Right ventricle myocardium inferior (tissue), 1 donor: ENCODE measurements at places on chromosomes 7 and 10. TPM values are rescaled to one million over a fixed set of nuclear protein-coding genes. Genes with fewer than 3 reads are reported as not detected.
A peak's percentile ranks its signal among the peaks of the same experiment; 100 is the strongest.

DNA sequence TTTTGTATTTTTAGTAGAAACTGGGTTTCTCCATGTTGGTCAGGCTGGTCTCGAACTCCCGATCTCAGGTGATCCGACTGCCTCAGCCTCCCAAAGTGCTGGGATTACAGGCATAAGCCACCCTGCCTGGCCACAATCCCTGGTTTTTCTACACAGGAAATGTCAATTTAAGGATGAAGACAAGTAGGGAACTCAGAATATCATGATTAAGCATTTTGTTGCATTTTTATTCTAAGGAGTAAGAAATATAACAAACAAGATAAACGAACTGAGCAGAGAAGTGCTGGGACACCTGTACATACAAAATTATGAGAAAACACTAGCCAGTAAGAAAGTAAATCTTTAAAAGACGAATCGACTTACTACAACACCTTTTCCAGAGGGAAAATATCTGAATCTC is 69.3 kb downstream of the CUBN start:
- DNase-seq, result no peak

DNA sequence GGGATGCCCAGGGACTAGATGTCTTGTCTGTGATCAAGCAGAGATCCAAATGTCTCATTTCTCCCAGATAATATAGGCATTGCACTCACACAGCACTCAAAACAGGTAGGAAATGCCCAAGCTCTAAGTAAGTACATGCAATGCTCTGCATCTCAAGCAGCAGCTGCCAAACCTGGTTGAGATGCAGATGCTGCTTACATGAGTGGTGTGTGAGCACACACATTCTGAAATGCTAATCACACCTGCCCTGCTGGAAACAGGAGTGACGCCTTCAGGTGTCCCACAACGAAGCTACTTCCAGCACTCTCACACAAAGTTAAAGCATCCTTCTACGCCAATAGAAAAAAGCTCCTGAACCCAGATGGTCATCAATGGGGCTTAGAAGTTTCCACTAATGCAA is 132.9 kb downstream of the CALN1 start:
- DNase-seq, result no peak

The MKLN1 gene
- 39.3 TPM for total RNA-seq

DNA sequence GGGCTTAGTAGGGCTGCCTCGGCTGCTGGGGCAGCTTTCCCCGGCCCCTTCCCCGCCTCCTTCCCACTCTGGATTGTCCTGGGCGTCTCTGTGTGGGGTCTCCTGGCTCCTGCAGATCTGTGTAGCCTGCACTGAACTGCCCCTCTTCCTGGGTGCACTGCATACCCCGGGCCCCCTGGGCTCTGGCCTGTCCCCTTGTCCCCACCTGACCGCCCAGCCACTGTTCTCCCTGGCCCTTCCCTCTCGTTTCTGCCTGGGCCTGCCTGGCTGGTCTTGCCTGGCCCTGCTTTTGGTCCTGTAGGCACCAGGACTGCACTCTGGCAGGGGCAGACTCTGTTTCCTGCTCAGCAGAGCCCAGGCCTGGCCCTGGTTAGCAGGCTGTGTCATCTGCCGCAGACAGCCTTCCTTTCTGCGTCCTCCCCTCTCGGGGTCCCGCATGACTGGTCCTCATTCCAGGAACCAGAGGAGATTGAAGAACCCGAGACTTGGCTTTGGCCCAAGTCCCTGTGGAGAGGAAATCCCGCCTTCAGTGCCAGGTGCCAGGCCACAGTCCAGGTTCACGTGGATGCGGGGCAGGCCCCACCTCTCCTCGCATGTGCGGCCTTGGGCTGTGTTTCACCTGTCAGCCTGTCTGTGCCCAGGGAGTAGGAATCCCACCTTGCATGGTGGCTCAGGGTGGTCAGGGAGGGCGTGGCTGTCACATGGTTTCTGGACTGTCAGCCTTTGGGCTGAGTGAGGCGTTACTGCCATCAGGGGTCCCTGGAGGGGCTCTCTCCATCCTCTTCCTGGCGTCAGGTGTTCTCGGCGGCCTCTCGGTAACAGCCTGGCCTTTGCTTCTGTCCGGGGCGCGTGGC is 9.2 kb downstream of the INPP5A start:
- peak; percentile 56 for DNase-seq

GRCh38 chr10:77420947-77421523 is 216.6 kb downstream of the KCNMA1 start:
- DNase-seq, result no peak

DNA sequence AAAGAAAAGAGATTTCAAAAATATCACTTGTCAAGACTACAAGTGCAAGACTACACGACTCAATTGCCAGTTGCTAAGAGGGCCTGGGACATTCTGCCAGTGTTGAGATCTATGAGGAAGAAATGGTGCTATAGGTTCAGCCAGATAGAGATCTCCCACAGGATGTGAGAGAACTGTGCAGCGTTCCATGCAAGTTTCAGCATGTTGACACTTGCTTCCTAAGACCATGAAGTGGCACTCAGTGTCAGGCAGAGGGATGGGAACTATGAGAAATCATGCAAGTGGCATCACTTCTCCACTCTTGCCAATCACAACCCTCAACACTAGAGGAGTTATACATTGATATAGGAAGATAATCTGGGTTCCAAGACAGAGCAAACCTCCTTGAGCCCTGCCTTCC is 210.3 kb downstream of the CHRM2 start:
- no peak for DNase-seq

DNA sequence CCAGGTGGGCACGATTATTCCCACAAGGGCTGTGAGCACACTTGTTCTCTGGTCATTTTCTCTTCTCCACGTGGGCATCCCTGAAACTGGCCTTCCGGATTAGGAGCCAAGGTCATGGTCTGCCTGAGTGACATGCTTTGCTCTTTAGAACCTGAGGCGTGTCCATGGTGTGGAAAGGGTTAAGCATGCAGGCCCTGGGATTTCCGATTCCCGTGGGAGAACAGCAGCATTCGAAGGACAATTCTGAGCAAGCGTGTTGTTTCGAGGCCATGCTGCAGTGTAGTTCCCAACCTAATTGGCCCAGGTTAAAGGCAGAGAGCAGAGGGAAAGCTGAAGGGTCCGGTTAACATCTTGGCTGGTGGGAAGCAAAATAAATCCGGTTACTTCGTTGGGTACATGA is 245.9 kb downstream of the SKAP2 start:
- DNase-seq, result no peak

- DNase-seq, result no peak
These were observed 197.5 kb downstream of the MALRD1 start for GRCh38 chr10:19245889-19246752.

DNA sequence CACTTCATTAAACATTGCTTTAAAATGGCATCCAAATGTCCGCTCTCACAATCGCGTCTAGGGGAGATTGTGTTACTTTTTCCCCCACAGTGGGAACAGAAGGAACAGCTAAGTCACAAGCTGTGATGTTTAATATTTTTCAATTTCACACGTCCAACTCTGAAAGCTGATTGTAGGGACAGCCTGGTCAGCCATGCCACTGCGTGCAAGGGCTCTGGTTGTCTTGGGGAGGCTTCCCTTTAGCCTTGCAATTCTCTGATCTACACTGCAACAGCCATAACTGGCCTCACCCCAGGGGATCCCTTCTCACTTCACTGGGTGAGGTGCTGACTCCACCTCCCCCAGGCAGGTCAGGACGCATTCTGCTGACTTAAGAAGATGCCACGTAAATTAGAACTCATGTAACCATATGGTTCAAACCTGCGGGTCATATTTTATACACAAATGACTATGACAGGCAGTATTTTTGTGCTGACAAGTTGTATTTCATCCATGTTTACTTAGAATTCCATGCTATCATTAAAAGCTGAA is 425.2 kb upstream of the NFE2L3 start:
- DNase-seq, result no peak

- DNase-seq, result no peak
These were observed 959 bp upstream of the ATRNL1 start for GRCh38 chr10:115092258-115092554.

GRCh38 chr7:105691680-105692564 is 110.6 kb upstream of the EFCAB10 start:
- peak; percentile 82 for DNase-seq

The GPR26 gene
- total RNA-seq, result not detected

DNA sequence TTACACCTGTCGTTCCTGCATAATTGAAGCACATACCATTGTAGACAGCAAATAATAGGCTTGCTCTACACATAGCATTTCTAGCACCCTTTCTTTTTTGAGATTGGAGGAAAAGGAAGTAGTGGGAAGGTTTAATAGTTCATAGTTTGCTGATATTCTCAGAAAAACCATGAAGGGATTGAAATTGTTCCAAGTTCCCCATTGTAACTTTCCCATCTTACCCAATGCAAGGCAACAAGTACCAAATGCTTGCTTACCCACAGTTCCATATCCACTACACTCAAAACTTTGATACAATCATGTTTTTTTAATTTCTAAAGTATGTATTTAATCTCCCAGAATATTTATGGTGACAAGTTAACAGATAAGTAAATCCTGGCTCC is 13.8 kb downstream of the CYP3A5 start:
- no peak for DNase-seq

The SYT15 gene
- 3.2 TPM for total RNA-seq

- no peak for DNase-seq
These were observed 537.4 kb downstream of the CNTNAP2 start for GRCh38 chr7:146654048-146654447.

DNA sequence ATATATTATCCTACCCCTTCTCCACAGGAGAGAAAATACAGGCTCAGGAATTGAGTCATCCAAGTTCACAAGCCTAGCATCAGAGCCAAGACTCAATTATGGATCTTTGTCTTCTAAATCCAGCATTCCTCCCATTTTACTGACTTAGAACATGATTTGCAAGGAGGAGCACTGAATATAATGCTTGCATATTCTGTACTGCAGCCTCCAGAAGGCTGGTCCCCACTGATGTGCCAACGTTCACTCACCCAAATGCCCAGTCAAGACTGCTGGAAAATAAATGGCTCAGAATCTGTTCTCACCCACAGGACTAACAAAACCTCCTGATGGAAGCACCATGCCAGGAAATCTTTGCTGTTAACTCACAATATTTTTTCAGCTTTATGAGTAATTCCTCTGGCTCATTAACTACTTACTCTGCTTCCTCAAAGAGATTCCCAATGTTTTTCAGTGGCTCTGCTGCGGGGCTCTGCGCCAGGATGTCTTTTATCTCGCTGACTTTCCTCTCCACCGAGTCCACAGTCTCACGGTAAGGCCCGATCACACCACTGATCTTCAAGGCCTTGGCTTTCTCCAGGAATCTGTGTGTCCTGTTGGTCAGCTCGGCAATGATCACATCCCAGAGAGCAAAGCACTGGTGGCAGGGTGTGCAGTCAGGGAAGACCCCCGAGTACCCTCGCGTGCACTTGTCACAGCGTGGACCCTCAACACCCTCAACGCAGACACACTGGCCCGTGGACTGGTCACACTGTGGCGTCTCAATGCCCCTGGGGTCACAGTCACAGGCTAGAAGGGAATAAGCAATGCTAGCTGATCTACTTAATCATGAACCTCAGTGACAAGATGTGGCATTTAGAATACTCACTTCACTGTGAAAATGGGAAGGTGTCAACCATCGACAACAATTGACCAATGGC is 48.8 kb downstream of the DLD start:
- DNase-seq, result peak; percentile 80

DNA sequence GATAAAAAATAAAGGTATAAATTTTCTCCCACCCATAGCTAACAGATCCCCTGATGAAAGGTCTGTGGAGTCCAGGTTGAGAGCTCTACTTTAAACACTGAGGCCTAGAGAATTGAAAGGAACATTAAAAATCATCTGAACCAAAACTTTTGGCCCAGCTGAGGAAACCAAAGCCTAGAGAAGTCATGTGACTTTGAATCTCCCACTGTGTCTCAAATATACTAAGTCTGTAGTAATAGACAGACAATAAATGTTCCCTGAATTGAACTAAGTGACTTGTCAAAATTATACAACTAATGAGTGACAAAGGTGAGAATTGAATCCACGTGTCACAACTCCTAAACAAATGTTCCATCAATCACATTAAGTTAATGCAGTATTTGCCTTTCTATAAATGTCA is 5.7 kb downstream of the GBX1 start:
- DNase-seq, result no peak

GRCh38 chr7:155830961-155831806 is 18.9 kb upstream of the SHH start:
- no peak for DNase-seq

The NKX2-3 gene
- not detected for total RNA-seq

The ADRB1 gene
- 63.1 TPM for total RNA-seq

The MBLAC1 gene
- total RNA-seq, result 2.1 TPM

The PNLIPRP1 gene
- not detected for total RNA-seq

DNA sequence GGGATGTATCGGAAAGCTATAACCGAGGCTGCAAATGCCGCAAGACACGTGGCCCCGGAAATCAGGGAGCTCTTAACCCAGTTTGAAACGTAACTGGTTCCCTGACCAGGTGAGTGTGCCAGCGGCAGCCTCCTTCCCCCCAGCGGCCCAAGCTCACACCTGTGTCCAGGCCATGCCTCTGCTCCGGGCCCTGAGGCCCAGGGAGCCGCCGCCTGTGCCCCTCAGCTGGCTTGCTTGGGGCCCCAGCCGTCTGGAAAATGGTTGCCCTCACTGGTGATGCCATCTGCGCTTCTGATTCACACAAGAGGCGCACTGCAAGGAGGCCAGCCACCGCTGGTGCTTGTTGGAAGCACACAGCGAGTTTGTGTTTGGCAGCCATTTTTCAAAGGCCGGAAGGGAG is 9.2 kb downstream of the PWWP2B start:
- DNase-seq, result peak; percentile 18

The LAMB4 gene
- 0.19 TPM for total RNA-seq

DNA sequence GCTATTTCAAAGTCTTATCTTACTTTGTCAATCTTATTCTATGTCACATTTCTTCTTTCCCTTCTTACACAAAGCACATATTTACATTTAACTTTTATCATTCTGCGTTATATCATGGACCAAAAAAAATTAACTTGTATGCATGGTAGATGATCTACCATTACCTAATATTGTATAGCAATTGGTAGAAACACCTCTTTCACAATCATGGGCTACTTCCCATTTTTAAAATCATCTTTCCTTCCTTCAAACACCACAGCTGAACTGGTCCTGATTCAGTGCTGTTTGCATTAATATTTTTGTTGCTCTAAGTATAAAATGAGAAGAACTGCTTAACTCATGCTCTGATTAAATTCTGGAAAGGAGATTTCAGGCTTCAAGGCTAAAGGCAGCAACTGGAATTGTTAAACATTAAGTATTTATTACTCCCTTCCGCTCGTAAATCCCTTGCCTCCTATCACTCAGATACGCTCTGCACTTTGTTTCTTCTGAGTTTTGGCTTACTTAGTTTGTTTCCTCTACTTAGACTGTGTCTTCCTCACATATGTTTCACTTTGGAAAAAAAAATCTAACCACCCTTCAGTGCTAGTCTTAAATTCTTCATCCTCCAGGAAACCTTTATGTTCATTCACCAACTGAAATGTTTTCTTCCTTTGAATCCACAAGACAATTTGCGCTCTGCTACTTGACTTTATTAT is 901.4 kb downstream of the PCDH15 start:
- no peak for DNase-seq

DNA sequence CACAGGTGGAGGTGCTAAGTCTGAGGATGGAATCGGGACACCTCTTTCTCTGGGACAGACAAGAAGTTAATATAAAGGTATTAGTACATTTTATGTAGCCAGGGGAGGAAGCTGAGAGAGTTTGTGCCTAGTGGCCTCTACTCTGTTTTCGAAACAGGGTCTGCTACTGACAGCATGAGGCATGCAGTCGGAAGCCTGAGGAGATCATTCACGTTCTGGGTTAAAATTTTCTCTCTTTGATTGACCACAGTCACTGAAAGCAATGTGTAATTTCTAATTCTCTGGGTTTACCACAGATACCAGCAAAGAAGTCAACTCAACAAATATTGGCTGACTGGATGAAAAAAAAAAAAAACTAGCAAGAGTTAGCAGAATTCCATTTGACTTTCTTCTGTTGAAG is 53.3 kb upstream of the KCTD7 start:
- no peak for DNase-seq

- no peak for DNase-seq
These were observed 274.5 kb downstream of the INHBA start for GRCh38 chr7:41428381-41428780.
